ENCODE measurements at places on chromosomes 5 and 9. TPM values are rescaled to one million over a fixed set of nuclear protein-coding genes. Genes with fewer than 3 reads are reported as not detected.

GRCh38 chr5:156529892-156530291 is 202.9 kb downstream of the SGCD start:
- H3K27ac ChIP-seq: no peak overlapping the region
- no peaks in the 10 kb centered on the region for H3K27me3 ChIP-seq
- DNase-seq: no peak
- H3K36me3 ChIP-seq: no peaks in the 10 kb centered on the region
- H3K4me3 ChIP-seq: no peak overlapping the region
- no peaks in the 10 kb centered on the region for H3K4me1 ChIP-seq

DNA sequence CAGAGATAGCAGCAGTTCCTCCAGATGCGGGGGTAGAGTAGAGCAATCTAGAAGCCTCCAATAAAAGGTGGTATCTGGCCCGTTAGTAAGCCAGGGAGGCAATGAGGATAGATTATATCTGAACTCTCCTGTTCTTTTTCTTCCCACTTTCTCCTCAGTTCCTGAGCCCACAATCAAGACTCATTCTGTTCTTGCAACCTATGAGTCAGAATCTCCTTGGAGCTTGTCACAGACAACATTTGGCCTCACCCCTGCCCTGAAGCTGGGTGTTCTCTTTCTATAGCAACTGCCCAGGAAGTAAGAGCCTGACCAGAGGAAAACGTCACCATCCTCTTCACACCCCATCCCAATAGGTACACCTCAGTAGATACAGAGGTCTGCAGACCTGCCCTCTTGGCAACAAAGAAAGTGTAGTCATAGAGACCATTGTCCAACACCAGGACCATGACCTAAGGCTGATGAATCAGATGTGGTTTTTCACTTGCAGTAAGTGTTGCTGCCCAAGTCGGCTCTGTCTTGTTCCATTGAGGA is 76.3 kb upstream of the PCA3 start:
- no peak for DNase-seq
- no peaks in the 10 kb centered on the region for H3K36me3 ChIP-seq
- H3K4me3 ChIP-seq: no peak overlapping the region
- H3K27me3 ChIP-seq: no peaks in the 10 kb centered on the region

DNA sequence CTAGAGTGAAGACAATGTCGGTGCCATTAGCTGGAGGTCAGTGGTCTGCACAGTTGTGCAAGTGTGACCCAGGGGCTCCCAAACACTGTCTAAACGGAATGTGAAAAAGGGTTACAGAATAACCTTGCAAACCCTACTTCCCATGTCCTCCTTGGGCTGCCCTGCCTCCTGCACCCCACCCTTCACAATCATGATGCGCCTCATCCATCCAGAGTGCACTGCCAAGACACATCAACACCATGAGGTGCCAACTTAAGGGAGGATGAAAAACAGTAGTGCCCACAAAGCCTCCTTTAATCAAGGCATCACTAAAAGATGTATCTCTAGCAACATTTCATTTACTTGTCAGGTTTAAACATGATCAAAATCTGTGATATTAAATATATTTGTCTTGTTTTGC is 87.1 kb downstream of the SETX start:
- peaks cover 8% of the 10 kb centered on the region for H3K4me1 ChIP-seq
- no peak for DNase-seq
- H3K27ac ChIP-seq: no peak overlapping the region

DNA sequence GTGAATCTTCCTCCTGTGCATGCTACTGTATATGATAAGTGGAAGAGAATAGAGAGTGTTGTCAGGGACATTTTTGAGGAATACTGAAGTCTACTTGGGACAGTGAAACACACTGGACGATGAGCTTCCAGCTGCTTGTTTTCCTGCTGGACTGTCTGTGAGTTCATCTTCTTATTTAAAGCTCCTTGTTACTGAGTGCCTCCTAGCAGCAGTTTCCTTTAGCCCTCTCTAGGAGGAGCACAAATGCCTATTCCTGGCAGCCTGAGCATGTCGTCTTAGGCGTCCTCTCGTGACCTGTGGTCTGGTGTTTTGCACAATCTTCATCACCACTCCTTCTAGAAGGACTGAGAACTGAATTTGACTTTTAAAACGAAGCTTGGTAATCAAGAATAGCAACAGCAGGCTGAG is 43.8 kb downstream of the ANKRD33B start:
- no peaks in the 10 kb centered on the region for H3K27me3 ChIP-seq
- H3K4me1 ChIP-seq: no peaks in the 10 kb centered on the region
- H3K36me3 ChIP-seq: no peaks in the 10 kb centered on the region
- no peak for DNase-seq
- peak overlapping the region; percentile 29 for H3K27ac ChIP-seq

Gene QRFP
- not detected for total RNA-seq

- H3K27me3 ChIP-seq: no peaks in the 10 kb centered on the region
- H3K4me3 ChIP-seq: no peak overlapping the region
- H3K36me3 ChIP-seq: no peaks in the 10 kb centered on the region
- DNase-seq: peak; percentile 30
Measured at GRCh38 chr5:142472306-142472951, 147.6 kb upstream of the SPRY4 start.

DNA sequence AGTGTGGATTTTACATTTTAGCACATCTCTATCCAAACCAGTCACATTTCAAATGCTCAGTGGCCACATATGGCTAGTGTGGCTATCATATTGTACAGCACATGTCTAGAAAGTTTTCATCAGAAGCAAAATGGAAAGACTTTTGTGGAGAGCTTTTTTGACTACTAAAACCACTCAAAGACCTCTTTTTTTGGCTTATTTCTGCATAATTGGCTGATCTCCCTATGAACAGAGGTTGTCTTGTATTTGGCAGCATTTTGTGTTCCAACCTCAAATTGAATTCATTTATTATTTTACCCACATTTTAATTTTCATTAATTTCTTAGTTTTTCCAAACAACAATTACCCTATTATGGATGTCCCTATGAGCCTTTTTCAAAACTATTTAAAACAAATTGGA is 395.7 kb downstream of the TLE1 start:
- H3K4me3 ChIP-seq: no peak overlapping the region
- no peak overlapping the region for H3K27ac ChIP-seq
- no peaks in the 10 kb centered on the region for H3K36me3 ChIP-seq

DNA sequence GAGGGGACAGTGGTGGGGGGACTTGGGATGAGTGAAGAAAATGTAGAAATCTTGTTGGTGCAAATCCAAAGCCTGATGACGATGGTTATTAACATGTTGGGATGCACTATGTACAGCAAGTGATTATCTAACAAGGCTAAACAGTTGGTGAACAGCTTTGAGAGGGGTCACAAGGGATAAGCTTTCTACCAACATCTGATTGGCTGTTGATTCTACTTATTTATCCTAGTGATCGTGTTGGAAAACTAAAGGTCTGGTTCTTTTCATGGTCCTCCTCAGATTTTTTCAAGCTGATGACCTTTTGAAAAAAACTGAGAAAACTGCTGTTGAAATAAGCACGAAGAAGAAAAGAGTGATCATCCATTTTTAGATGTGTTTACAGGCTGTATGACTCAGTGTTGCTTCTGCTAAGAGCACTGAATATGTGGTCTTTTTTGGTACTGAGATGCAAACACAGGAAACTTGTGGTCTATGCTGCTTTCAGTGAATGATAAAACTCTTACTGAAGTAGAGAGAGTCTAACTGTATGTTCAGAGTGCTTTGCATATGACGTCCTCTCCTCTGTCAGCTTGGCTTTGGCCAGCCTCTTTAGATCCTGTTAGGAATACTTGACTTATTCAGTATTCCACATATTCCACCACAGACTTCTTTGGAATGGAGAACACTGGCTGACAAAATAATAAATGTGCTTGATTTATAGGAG is 174.8 kb downstream of the SLF1 start:
- H3K27ac ChIP-seq: peak overlapping the region; percentile 28
- no peaks in the 10 kb centered on the region for H3K36me3 ChIP-seq
- no peak overlapping the region for H3K4me3 ChIP-seq
- H3K27me3 ChIP-seq: no peaks in the 10 kb centered on the region
- DNase-seq: peak; percentile 58

GRCh38 chr5:152462021-152462721 is 57.1 kb upstream of the NMUR2 start:
- no peaks in the 10 kb centered on the region for H3K4me1 ChIP-seq
- no peak overlapping the region for H3K4me3 ChIP-seq

DNA sequence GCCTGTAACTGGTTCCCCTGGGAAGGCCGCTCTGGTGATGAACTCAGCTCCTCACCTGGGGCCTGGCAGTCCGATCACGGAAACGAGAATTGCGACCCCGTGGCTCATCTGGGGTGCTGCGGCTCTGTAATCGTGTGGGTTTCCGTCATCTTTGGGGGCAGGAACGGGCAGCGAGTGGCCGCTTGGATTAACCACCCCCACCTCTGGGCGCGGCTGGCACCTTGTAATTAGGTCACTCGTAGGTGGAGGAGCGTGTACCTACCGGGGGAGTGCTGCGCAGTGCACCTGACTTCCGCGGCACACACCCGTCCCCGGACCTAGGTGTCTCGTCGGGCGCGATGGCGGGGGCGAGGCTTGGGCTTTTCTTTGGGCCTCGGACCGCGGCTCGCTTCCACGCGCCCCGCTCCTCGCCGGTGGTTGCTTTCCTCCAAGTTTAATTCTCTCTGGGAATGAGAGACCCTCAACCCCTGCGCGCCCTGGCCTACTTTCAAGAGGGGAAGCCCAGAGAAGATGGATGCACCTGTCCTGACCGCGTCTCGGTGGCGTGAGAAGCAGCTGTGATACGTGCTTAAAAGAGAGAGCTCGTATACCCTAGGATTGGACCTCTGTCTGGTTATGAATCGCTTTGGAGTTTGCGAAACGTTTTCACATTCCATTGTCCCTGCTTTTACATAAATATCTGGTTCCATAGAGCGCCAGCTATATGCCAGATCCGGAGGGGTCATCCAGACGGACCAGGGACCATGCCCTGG is 744 bp upstream of the PPP2CA start:
- no peaks in the 10 kb centered on the region for H3K36me3 ChIP-seq
- DNase-seq: peak; percentile 87
- H3K27ac ChIP-seq: peak overlapping the region; percentile 99
- H3K4me3 ChIP-seq: peak overlapping the region; percentile 85
- H3K4me1 ChIP-seq: peaks cover 39% of the 10 kb centered on the region

DNA sequence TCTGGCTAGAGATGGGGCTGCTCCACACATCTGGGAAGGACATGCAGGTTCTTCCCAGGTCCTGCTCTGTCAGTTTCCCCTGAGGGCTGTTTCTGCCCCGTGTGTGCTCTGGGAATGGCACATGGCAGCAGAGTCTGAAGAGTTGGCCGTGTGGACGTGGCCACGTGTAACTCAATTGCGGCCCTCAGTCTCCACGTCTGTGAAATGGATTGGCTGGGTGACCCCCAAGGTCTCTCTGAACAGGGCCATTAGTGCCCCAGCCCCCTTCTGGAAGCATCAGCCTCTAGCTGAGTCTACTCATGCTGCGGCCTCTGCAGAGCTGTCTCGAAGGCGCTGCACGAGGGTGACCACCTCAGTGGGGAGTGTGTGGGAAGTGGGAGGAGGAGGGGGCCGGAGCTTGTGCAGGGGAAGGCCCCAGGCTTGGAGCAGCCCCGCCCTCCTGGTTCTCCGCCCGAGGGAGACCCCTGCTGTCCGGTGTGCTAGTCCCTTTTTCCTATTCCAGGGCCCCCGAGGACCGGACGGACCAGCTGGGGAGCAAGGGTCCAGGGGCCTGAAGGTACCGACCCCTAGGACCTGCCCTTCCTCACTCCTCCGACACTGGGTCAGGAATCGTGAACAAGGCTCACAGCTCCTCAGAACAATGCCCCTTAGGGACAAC is 58.9 kb upstream of the ORM1 start:
- H3K4me3 ChIP-seq: no peak overlapping the region
- H3K27ac ChIP-seq: no peak overlapping the region
- DNase-seq: no peak
- no peaks in the 10 kb centered on the region for H3K36me3 ChIP-seq

Gene OR1Q1
- total RNA-seq: not detected

DNA sequence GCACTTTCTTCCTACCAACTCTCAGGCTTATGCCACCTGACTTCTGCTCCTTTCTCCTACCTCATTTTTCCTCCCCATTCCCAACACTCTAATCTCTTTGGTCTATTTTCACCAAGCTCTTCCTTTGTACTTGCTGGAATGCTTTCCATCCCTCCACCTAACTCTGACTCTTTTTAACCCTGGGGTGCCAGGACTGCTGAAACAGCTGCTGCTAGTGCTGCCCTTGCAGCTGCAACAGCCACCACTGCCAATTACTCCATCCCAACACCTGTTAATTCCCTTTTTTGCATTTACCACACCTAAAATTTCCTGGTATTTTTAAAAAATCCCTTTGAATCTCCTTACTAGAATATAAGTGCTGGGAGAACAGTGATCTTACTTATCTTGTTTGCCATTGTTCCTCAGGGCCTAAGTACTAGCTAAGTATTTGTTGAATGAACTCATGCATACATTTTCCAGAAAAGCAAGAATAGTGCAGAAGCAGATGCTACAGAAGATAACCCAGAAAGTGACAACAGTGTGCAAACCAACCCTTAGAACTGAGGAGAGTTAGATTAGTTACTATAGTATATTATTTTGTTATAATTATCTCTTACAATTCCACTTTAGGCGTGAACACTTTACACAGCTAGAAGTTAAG is 11.5 kb downstream of the NADK2 start:
- H3K27ac ChIP-seq: no peak overlapping the region
- peaks cover 5% of the 10 kb centered on the region for H3K36me3 ChIP-seq
- DNase-seq: no peak
- no peaks in the 10 kb centered on the region for H3K4me1 ChIP-seq

Gene WNK2
- 0.20 TPM for total RNA-seq

- no peak overlapping the region for H3K4me3 ChIP-seq
- DNase-seq: no peak
- H3K36me3 ChIP-seq: no peaks in the 10 kb centered on the region
- H3K4me1 ChIP-seq: no peaks in the 10 kb centered on the region
- no peak overlapping the region for H3K27ac ChIP-seq
Measured at GRCh38 chr5:82364497-82364896, 86.3 kb upstream of the RPS23 start.

Gene AHRR
- total RNA-seq: 31.7 TPM

GRCh38 chr5:108560581-108560980 is 178.7 kb upstream of the FBXL17 start:
- no peak for DNase-seq
- no peaks in the 10 kb centered on the region for H3K27me3 ChIP-seq
- H3K4me3 ChIP-seq: no peak overlapping the region
- no peaks in the 10 kb centered on the region for H3K4me1 ChIP-seq
- H3K27ac ChIP-seq: no peak overlapping the region

- no peak overlapping the region for H3K4me3 ChIP-seq
- no peaks in the 10 kb centered on the region for H3K4me1 ChIP-seq
- DNase-seq: no peak
- H3K27ac ChIP-seq: no peak overlapping the region
- H3K27me3 ChIP-seq: no peaks in the 10 kb centered on the region
- H3K36me3 ChIP-seq: no peaks in the 10 kb centered on the region
Measured at GRCh38 chr5:117486879-117487391, 912.3 kb upstream of the SEMA6A start.

GRCh38 chr9:83183621-83184020 is 120.7 kb upstream of the RASEF start:
- H3K27me3 ChIP-seq: no peaks in the 10 kb centered on the region
- no peak for DNase-seq
- H3K4me1 ChIP-seq: no peaks in the 10 kb centered on the region
- H3K36me3 ChIP-seq: no peaks in the 10 kb centered on the region

Measured in CD8-positive, alpha-beta memory T cell (primary cell).